NCI-H1092 (cell line): ENCODE measurements at places on chromosomes 5 and 9.

DNA sequence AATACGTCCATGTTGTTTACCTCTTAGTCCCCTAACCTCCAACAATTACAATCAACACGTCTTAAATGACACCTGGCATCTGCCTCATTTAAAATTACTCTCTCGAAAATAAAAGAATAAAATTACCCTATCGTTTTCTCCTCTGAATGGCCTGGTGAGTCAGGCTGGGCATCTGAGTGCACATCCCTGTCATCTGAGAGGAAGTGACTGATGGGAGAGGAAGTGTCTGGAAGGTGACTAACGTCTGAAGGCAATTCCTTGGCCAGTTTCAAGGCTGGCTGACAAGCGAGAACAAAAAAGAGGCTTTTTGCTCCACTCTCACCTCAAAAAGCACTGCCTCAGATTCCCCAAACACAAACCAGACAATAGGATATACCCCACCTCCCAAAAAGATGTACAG, 57.7 kb downstream of the MAPKAP1 start:
- no peak for DNase-seq

DNA sequence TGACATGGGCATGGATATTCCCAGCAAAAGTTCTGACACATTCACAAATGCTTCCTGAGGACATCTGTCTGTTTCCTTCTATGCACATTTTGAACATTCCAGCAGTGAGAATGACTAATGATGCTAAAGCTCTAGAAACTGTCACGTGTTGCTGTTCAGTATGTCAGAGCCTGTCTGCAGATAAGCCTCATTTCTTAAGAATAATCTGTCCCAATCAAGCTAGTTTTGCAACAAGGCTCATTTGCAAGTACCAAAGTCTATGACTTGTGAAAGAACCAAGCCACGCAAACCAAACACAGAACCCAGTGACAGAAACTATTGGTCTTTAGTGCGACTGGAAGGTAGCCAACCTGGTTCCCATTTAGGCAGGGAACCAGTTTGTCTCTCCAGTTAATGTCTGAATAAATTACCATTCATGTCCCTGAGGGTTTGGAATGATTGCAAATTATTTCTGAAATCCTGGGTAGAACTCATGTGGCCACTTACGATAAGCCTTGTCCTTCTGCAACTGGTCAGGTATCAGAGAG, 178.5 kb downstream of the C9orf152 start:
- DNase-seq = no peak

- no peak for DNase-seq
Observed at GRCh38 chr5:158824241-158824882, 275.4 kb downstream of the EBF1 start.

DNA sequence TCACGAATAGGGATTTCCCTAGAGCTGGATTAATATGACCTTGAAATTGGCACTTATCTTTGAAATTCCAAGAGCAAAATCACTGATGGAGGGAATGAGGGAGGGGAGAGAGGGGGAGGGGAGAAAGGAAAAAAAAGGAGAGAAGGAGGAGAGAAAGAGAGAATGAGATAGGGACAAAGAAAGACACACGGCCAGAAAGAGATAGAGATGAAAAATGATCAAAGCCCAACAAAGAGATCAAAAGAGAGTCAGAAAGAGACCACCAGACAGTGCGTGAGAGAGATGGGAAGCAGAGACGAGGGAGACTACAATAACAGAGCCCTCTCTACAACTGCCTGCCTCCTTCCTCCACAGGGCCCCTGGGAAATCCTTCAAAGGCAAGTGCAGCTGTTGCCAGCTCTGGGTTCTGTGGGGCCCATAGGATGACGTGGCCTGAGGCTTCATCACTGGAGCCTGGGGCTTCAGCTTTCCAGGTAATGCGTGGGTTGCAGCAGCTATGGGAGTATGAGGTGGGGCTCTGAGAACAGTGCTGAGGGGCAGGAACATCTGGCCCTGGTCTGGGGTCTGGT, 58.3 kb upstream of the SHB start:
- peak; percentile 20 for DNase-seq

DNA sequence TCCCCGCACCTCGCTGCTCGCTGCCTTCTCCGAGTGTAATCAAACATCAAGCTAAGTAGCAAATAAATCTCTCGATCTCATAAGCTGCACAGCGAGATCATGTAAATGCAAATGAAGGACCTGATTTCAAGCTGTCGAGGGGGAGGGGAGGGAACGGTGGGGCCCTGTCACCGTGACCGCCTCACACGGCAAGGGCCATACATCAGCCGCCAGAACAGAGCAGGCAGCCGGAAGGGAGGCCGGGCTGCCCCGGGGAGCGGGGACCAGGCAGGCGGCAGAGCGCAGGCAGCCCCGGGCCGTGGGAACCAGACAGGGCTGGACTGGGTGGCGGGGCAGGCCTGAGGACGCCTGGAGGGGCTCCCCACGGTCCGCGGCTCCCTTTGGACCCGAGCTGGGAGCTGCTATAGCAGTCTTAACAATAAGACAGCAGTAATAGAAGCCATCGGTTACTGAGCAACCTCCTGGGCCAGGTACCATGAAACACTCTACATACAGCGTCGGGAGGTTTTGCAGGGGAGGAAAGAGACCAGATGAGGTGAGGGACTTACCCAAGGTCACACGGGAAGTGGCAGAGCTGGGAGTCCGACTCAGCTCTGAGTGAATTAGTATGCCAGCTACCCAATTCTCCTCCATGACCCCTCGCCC, 76.8 kb downstream of the CFAP77 start:
- DNase-seq = no peak

DNA sequence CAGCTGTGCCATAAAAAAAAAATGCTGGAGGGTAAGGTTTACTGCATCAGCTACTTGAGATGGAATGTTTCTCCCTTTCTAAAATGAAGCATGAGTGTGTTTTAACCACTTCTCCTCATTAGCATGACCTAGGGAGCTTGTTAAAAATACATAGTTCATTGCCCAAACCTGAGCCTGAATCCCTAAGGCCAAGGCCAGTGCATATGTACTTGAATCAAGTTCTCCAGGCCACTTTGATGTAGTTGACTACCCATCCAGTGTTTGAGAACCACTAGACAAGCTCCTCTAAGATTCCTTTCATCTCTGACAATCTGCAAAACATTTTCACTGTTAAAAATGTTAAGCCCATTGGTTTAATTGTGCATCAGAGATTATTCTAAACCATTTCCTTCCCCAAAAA, 6.7 kb downstream of the TIMD4 start:
- no peak for DNase-seq

DNA sequence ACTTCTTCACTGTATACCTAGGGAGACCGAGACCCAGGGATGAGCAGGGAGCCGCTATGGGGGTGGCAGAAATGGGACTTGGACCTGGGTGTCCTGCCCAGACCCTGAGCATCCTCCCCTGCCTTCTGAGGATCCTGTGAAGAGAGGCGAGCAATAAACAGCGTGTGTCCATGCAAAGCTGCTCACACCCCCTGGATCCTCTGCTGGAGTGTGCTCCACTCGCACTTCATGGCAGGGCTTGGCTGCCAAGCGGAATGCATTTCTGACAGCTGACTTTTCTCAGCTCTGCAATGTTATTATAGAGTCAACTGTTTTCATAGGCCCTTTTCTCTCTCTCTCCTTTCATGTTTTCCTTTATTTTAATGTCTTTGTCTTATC, 31.0 kb upstream of the ALDH1B1 start:
- DNase-seq = no peak

GRCh38 chr5:54616518-54617220, 99.1 kb downstream of the SNX18 start:
- no peak for DNase-seq

DNA sequence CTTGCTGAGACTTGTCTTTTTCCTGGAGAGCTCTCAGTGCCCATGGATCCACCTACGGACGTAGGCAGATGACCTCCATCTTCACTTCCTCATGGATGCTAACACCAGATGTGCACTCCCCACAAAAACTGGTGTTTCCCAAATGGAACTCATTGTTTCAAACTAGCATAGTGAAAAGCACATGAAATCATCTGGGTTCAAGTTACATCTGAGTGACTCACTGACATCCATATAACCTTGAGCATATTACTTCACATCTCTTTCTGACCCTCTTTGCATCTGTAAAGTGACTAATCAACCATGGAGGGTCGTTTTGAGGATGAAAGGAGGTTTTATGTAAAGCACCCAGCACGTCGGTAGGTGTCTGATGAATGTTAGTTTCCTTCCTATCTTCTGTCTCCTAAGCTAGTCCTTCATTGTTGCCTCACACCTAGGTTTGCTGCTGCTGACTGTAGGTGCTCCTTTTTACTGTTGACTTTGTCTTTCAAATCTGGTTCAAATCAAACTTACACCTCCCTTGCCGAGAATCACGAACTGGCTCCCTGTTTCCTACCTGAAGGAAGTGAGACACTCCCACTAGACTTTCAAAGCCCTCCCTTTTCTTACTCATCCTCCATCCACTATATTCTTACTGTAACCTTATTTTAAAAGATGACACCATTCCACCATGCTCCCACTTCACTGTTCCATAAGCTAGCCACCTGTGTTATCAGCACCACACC, 10.3 kb downstream of the OCLN start:
- DNase-seq = no peak

GRCh38 chr9:105295986-105296385, 51.5 kb downstream of the SLC44A1 start:
- DNase-seq = no peak

DNA sequence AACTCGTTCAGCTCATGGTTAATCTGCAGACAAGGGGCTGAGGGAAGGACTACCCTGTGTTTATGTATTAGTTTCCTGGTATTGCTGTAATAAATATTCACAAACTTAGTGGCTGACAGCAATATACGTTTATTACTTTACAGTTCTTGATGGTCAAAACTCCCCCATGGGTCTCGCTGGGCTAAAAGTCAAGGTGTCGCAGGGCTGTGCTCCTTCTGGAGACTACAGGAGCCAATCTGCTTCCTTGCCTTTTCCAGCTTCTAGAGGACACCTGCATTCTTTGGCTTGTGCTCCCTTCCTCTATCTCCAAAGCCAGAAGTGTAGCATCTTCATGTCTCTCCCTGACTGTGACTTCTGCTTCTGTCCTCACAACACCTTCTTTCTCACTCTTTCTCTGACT, 653.8 kb upstream of the RIOK2 start:
- no peak for DNase-seq

GRCh38 chr5:106392766-106393165, 1278.0 kb downstream of the EFNA5 start:
- DNase-seq = no peak

GRCh38 chr5:68644971-68645370, 429.4 kb downstream of the PIK3R1 start:
- DNase-seq = no peak

GRCh38 chr9:105690742-105691141, 3.6 kb upstream of the TMEM38B start:
- DNase-seq = no peak

GRCh38 chr9:128903871-128904620, 16.7 kb upstream of the PHYHD1 start:
- DNase-seq = no peak

DNA sequence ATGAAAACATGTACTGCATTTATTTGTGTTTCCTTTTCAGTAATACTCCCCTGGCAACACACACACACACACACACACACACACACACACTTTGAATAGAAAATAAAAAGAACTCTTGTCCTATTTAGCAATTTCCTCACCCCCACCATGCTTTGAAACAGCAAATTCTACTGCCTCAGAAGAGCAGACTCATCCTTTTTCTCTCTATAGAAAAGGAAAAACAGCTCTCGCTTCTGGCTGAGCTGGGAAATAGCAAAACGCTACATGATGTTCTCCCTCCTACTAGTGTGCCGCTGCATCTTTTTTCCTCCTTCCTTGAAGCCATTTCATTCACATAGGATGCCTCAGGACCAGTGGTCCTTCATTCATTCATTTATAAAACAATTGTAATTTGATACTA, 453.6 kb downstream of the CSNK1G3 start:
- no peak for DNase-seq

GRCh38 chr9:97873425-97873824, 20.4 kb downstream of the FOXE1 start:
- no peak for DNase-seq

GRCh38 chr5:103013933-103014552, 105.9 kb downstream of the GIN1 start:
- DNase-seq = no peak

GRCh38 chr5:149007174-149007573, 55.7 kb downstream of the SH3TC2 start:
- DNase-seq = no peak

GRCh38 chr9:97518166-97518908, 16.9 kb downstream of the TMOD1 start:
- DNase-seq = no peak

GRCh38 chr9:2018764-2019558, 3.8 kb downstream of the SMARCA2 start:
- DNase-seq = no peak

DNA sequence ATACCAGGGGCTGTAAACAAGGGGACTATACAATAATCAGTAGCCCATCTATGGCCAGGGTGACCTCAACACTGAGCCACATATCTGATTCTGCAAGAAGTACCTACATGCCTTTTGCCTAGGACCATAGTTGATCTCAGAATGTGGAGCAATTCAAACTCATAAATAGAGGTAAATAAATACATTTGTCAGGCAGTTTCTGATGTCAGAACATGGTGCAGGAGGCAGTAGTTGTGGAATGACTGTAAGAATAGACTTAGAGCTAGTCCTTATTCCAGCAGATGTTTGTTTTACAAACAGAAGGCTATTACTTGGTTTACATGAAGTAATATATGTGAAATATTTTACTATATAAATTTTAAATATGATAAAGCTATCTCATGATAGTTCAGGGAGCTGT, 330.7 kb upstream of the DAB2 start:
- DNase-seq = no peak

- DNase-seq = no peak
Observed at GRCh38 chr9:37283730-37284325, 138.7 kb upstream of the GRHPR start.

DNA sequence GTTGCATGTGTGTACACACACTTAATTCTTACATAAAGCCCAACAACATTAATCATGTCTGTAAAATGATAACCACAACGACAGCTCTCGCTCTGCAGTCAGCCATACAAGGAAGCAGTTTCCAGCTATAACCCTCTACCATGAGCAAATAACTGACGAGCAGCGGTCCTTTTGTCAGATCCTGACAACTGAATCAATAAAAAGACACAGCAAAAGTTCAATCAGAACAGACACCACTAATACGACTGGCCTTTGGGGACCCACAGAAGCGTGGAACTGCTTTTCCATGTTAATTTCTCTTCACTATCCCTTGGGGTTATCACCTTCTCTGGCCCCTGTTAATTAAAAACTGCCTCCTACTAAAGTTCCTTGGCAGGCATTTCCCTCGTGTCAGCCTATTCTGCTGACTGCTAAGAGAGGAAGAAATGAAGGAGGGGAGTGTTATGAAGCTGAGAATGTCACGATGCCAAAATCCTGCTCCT, 722.8 kb upstream of the GRAMD2B start:
- peak; percentile 59 for DNase-seq

GRCh38 chr9:37454238-37454637, 11.0 kb downstream of the ZBTB5 start:
- DNase-seq = no peak

DNA sequence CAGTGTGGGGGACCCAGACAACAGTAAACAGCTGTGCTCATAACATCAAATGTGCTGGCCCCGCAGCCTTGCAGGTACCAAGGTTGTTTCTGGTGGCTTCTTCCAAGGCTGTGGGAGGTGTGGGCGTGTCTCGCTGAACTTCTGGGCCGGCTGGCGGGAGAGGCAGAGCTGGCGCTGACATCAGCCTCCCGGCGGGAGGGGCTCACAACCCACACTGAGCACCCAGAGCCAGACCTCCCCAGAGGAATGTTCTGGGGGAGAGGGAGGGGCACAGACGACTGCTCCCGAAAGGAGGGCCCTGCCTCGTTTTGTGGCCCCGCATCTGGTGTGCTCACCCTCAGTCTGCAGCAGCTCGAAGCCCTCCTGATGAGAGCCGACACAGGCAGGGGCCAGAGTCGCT, 6.9 kb upstream of the SLC12A7 start:
- no peak for DNase-seq
